Activated naive CD8-positive, alpha-beta T cell treated with anti-CD3 and anti-CD28 coated beads, Interleukin-2, amount 10 ng/mL, durations not matched to agents 7 days and 5 days (primary cell): ENCODE measurements at places on chromosomes 4 and X.

DNA sequence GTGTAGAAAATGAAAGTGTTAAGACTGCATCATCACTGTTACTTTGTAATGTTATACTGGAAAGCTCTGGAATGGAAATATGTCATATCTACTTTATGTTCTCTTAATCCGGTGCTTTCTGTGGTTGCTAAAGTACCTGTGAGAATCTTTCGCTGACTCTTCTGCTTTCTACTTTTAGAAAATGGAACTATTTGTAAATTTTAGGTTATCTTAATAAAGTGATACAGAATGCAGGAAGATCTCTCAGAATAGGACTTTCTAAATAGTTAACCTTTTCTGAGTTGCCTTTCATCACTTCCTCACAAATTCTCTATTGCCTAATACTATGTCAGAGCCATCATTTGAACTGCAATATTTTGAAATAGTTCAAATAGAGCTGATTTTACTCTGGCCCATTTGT lies 69.3 kb downstream of the BMP2K start:
- no peak for DNase-seq
- no peak overlapping the region for H3K27ac ChIP-seq
- H3K4me1 ChIP-seq: peaks cover 5% of the 10 kb centered on the region

DNA sequence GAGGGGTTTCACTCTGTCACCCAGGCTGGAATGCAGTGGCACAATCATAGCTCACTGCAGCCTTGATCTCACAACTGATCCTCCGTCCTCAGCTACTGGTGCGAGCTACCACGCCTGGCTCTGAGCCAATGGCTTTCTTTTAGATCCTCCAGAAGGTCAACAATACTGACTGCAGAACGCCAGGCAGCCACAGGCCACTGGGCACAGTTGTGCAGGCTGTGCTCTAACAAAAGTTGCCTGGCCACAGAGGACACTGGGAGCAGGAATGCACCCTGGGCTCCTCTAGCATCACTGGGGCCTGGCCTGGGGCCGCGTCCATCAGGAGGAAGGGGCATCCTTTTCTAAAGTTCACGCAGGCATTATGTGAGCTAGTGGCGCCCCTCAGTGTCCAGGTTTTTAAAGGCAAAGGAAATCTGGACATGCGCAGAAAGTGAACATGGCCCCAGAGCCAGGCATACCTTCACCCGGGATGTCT lies 14.9 kb upstream of the PORCN start:
- peaks cover 4% of the 10 kb centered on the region for H3K4me1 ChIP-seq
- no peak for DNase-seq
- no peaks in the 10 kb centered on the region for H3K36me3 ChIP-seq
- no peak overlapping the region for H3K4me3 ChIP-seq
- H3K27me3 ChIP-seq: peaks cover 3% of the 10 kb centered on the region

GRCh38 chr4:23162275-23162674 lies 469.5 kb downstream of the GBA3 start:
- H3K4me3 ChIP-seq: no peak overlapping the region
- H3K36me3 ChIP-seq: no peaks in the 10 kb centered on the region
- H3K27me3 ChIP-seq: no peaks in the 10 kb centered on the region
- no peak overlapping the region for H3K27ac ChIP-seq
- H3K4me1 ChIP-seq: no peaks in the 10 kb centered on the region

DNA sequence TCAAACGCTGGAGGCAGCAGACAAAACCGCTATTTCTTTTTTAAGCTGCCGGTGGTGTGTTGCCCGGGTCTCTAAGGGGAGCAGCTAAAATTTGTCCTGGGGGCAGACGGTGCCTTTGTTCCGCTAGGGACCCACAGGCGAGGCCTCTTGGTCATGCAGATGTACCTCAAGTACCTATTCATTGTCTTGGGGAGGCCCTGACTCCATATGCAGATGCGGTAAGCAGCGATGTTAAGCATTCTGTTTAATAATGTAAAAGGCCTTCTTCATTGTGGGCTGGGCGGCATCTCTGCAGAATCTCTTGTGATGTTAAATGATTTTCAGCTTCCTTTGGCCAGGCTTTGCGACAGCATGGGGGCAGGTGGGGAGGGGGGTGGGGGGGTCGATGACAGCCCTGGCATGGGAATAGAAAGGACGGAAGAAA lies 98.9 kb upstream of the PJA1 start:
- no peaks in the 10 kb centered on the region for H3K36me3 ChIP-seq
- no peaks in the 10 kb centered on the region for H3K4me1 ChIP-seq
- no peak overlapping the region for H3K4me3 ChIP-seq
- no peak overlapping the region for H3K27ac ChIP-seq

DNA sequence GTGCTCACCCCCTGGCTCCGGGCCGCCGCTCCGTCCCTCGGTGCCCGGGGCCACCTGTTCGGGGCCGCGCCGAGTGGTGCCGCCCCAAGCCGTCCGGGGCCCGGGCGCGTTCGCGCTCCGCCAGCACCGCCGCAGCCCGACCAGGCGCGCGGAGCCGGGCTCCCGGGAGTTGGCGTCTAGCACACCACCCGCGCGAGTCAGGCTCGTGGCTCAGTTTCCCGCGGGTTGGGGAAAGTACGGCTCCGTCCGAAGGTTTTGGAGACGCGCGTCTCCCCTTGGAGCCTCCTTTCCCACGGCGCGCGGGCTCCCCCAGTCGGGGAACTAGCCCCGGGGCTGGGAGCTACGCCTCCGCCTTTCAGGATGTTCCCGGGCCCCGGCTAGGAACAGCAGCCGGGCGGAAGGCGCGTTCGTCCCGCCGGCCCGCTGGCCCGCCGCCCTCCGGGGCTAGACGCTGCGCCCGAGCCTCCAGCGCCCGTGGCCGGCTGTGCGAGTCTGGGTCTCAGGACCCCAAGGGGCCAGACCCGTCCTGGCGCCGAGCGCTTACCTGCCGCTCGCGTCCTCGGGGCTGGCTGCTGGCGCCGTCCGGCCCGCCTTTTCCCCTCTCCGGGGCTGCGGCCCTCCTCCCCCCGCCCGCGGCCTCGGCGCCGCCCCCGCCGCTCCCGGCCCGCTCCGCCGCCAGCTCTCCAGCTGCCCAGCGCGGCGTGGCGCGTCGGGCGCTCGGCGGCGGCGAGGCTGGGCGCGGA lies at the start of gene ADGRG2:
TSS of gene ADGRG2 (minus strand) at position 571 of the 743 bp plus-strand sequence. CDS start 53,634 bp downstream, outside the sequence.
- DNase-seq: peak; percentile 21
- H3K4me3 ChIP-seq: no peak within 1 kb of the TSS
- peaks cover 49% of the 10 kb centered on the region for H3K27me3 ChIP-seq
- no peak within 1 kb of the TSS for H3K27ac ChIP-seq
- H3K4me1 ChIP-seq: no peaks in the 10 kb centered on the region
- no peaks in the 10 kb centered on the region for H3K36me3 ChIP-seq

- DNase-seq: no peak
- peak overlapping the region; percentile 94 for H3K27ac ChIP-seq
- H3K4me1 ChIP-seq: peaks cover 53% of the 10 kb centered on the region
- H3K4me3 ChIP-seq: peak overlapping the region; percentile 53
Observed at GRCh38 chrX:48714573-48714972, 18.0 kb downstream of the SUV39H1 start.

DNA sequence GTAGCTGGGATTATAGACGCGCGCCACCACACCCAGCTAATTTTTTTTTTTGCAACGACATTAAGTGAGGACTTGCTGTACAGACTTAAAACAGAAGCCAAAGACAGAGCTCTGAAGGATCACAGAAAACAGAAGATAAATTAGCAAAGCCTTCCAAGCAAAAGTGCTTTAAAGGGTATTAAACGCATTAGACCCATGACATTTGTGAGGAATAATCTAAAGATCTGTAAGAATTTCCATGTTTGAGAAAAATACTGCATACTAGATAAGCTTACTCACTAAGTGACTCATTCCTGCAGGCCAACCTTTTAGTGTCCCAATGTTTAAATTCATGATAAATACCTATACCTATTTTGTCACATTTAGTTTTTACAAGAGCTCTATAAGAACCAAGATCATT lies 27.4 kb downstream of the SMARCA1 start:
- H3K4me3 ChIP-seq: no peak overlapping the region
- H3K27me3 ChIP-seq: no peaks in the 10 kb centered on the region
- H3K36me3 ChIP-seq: no peaks in the 10 kb centered on the region
- H3K27ac ChIP-seq: no peak overlapping the region
- no peaks in the 10 kb centered on the region for H3K4me1 ChIP-seq

- peaks cover 8% of the 10 kb centered on the region for H3K27me3 ChIP-seq
- no peak for DNase-seq
- H3K27ac ChIP-seq: no peak overlapping the region
- no peak overlapping the region for H3K4me3 ChIP-seq
- H3K36me3 ChIP-seq: no peaks in the 10 kb centered on the region
Observed at GRCh38 chrX:153614818-153615217, 15.9 kb upstream of the CCNQ start.
